GOT3 (cell line): ENCODE measurements at places on chromosomes 1 and 21.

DNA sequence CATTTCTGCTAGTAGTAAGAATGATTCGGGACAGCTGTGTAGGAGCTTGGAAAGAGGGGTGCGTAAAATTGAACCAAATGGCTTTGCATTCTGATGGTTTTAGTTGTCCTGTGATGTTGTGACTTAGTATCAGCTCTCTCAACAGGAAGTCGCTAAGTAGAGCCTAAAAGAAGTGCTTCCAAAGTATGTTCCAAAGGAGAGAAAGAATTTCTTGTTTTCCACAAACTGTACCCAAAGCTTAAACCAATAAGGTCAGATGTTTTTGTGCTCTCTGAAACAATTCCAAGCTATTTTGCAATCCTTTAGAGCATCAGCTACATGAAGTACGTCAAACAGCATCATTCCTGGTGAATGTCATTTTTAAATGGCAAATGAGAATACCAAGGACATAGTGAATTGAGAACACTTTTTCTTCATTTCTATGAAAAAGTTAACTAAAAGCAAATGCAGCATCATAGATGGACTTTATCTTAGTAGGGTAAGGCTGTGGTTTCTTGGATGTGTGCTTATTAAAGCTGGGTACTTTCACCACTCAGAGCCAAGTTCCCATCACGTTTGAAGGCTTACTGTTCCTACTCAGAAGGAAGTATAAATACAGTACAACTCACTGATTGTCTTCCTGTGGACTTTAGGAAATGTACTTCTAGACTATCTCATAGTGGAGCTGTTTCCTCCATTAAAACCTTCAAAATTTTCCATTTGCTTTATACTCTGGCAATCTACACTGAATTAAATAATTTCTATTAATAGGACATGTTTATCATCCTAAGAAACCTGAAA, 148.6 kb downstream of the C1orf21 start:
- DNase-seq = no peak

DNA sequence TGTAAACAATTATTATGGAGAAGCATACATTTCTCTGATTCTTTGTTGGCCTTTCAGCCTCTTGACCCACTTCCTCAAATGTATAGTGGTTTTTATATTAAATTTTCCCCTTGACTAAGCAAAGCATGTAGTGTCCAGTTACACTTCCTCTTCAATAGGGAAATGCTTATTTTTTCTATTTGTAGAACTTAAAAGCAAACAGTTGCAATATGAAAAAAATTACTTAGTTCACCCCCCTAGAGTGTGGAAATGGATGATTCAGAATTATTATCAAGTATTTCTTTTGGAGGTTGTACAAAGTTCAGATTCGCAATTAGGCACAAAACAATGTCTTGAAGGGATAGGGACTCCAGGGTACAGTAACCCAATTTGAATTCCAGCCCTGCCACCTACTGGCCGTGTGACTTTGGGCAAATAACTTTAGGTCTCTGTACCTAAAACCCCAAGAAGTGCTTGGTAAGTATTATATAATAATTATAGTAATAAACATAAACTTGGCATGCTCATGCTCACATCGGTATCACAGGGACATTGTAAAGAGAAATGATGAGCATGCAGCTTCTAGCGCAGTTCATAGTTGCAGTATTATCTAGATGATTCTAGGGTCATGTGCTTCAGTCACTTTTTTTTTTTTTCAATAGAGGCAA, 28.6 kb upstream of the IFNGR2 start:
- no peak for DNase-seq

- peak; percentile 9 for DNase-seq
Observed at GRCh38 chr1:26993237-26994019, at the start of gene TRNP1. TRNP1 (plus strand) TSS chr1:26993692; CDS start chr1:26993787, 95 bp downstream.

- no peak for DNase-seq
Observed at GRCh38 chr1:32470431-32470830, 5.6 kb downstream of the ZBTB8B start.

DNA sequence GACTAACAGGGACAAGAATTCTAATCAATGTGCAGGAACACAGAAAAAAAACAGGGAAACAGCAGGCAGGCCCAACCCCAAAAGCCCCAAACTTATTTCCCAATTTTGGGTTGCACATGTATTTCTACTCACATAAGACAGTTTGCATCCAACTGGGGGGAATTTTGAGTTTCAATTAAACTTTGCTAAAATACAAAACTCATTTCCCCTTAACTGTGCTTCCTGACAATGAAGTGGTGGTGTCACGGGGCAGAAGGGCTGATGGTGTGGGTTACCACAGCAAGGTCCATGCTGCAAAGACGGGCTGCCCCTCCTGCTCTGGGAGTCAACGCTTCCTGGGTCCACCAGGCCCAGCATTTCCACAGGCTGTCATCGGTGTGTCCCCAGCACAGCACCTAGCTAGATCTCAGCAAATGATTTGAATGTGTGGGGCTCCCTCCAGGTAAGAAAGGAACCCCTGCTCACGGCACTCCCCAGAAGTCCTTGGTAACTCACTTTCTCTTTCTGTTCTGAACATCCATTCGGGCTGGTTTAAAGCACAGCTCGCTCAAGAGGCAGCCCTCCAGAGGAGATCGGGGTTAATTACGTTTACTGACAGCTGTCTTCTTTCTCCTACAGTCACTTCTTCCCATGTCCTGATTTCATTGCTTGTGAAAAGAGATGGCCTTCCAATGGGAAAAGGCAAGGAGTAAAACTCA, 27.4 kb downstream of the HIVEP3 start:
- no peak for DNase-seq

GRCh38 chr1:204431310-204432184, 19.9 kb upstream of the PPP1R15B start:
- no peak for DNase-seq

GRCh38 chr1:206579747-206580437, 32.4 kb downstream of the EIF2D start:
- DNase-seq = no peak

- DNase-seq = no peak
Observed at GRCh38 chr1:150321826-150322166, 463 bp downstream of the PRPF3 start.

GRCh38 chr1:25099343-25099951, 132.9 kb downstream of the SYF2 start:
- DNase-seq = no peak

- DNase-seq = no peak
Observed at GRCh38 chr1:17630048-17630830, 90.7 kb downstream of the ARHGEF10L start.

DNA sequence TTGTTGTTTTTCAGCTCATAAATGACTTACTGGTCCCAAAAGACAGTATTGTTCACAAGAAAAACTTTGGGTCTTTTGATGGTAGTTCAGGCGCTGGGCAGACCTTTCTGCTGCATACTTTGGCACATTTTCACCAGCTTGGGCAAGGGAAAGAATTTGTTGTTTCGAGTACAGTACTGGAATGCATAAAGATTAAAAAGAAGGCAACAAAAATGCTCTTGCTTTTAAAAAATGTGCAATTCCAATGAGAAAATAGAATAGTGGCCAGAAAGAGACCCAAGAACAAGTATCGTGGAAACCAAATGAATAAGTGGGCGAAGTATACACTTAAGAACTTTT, 56.0 kb downstream of the CLIC6 start:
- no peak for DNase-seq

DNA sequence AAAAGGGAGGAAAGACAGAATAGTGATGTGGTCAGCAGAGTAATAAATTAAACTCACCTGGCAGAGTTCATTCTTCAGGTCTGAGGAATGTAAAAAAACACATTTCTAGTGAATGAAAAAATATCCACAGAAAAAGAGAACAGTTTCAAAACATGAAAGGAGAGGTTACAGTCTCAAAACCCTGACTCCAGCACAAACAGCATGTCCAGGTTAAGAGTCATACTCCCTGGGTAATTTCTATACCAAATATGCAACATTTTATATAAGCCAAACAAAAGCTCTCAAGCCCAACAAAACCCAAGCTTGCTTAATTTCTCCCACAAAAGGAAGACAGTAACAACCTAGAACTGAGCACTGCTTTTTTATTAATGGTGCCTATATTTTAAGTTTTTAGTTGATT, 173.0 kb downstream of the NTMT2 start:
- DNase-seq = no peak

DNA sequence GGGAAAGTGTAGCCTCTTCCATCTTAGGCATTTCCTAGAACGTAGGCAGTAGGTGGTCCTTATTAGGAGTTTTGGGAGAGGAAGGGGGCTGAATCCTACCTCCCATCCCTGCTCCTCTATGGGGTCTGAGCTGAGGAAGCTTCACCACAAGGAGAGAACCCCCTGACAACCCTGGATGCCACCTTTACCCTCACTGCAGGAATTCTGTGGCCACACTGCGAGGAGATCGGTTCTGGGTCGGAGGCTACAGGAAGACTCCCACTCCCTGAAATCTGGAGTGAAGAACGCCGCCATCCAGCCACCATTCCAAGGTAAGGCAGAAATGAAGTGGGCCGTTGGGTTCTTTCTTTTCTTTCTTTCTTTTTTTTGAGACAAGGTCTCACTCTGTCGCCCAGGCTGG, 1.5 kb downstream of the MX1 start:
- DNase-seq = no peak

DNA sequence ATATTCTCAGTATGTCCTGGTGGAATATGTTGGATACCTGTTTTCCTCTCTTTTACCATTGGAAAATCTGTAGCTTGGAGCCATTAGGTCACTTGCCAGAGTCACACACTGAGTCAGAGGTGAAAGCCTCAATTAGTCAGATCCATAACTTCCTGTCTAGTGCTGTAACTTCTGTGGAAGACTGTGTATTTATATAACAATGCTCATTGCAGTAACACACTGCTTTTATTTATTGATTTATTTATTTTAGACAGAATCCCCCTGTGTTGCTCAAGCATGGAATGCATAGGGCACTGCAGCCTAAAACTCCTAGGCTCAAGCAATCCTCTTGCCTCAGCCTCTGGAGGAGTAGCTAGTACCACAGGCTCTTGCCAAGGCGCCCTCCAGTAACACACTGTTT, 1.3 kb upstream of the DOCK7 start:
- DNase-seq = no peak

- no peak for DNase-seq
Observed at GRCh38 chr1:211714154-211714553, 38.7 kb upstream of the NEK2 start.

GRCh38 chr1:67103548-67103947, 31.2 kb downstream of the C1orf141 start:
- no peak for DNase-seq

- peak; percentile 40 for DNase-seq
Observed at GRCh38 chr21:45228171-45228641, 59.5 kb downstream of the POFUT2 start.

DNA sequence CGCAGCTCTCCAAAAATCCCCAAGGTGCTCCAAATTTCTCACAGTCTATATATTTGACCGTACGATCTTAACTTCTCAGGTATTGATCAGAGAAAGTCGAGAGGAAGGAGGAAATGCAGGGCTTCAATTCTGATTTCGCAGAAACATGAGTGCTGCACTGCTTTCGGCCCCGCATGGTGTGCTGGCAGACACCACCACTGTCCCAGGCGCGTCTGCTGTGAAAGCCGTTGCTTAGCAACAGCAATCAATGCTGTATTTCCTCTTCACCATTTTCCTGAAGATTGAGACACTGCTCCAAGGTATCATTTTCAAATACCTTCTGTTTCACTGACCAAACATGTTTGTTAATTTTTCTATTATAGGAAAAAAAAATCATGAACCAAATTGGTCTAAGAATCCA, 296.3 kb downstream of the SMYD3 start:
- no peak for DNase-seq

DNA sequence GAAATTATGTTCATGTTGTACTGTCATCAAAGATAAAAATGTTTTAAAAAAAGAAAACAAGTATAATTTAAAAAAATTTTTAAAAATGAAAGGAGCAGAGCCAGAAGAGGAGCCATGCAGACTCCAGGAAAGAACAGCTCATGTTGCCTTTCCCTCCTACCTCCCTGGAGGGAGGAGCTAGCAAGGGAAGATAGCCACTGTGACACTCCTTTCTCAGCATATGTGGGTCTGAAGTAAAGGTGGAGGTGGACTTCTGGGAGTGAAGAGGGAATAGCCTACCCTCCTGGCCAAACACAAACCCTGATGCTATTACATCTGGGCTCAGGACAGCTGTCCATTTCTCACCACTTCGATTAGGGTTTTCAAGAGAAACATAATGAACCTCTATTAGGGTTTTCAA, 54.2 kb downstream of the SLC2A1 start:
- DNase-seq = no peak

DNA sequence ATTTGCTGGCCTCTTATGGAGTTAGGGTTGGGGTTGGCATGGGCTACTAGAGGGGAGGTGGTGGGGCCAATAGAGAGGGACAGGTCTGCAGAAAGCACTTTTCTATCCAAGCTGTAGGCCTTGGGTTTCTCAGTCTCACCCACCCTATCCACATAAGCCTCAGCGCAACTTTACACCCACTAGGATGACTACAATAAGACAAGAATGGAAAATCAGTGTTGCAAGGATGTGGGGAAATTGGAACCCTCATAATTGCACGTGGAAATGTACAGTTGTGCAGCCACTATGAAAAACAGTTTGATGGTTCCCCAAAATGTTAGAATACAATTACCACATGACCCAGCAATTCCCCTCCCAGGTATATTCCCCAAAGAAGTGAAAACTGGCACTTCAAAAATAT, 14.0 kb upstream of the GSTM4 start:
- DNase-seq = no peak

GRCh38 chr1:27301052-27301422, 20.9 kb upstream of the TMEM222 start:
- no peak for DNase-seq

DNA sequence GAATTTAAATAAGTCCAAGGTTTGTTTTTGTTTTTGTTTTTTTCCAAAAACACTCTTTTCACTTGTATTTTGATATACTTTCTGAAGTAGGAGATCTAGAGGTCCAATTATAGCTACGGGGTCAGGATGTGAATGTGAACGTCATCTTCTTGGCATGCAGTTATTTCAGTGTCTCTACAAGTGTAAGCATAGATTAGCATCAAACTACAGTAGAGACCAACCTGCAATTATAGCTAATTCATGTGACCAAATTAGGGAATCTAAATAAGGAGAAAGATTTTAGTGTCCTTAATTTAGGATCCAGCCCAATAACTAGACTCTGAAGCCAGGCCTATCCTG, 107.3 kb upstream of the PALMD start:
- DNase-seq = no peak

DNA sequence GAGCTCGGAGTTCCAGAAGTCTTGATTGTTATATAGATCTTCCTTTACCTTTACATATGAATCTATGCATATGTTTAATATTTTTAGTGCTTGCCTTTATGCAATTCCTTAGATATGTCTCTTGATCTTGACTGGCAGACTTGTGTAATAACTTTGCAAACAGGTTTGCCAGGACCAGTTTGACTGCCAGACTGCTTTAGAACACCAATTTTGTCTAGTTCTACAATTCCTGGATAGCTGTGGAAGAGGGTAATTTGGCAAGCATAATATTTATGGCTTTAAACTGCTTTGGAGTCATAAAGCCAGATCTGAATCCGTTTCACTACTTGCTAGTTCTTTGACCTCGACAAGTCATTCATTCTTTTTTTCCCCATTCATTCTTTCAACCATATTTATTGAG, 250.0 kb downstream of the FAF1 start:
- DNase-seq = no peak

GRCh38 chr1:6082430-6082971, 36.8 kb downstream of the KCNAB2 start:
- DNase-seq = no peak

GRCh38 chr1:159591981-159592380, 4.4 kb downstream of the APCS start:
- no peak for DNase-seq
